ENCODE measurements at places on chromosomes 16 and 17.

DNA sequence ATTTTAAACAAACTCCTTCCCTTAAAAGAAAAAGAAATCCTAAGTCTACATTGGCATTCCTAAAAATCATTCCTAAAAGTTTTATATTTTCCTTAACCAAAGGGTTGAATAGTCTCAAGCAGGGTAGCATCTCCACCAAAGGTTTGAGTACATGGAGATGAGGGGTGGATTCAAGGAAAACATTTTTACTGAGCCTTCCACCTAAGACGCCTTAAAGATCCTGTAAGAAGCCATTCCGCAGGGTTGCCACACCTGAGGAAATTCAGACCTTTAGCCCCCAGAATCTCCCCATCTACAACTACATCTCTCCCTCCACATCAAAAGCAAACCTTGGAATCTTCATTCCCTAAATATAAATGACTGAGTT lies 7.7 kb upstream of the AKTIP start:
- H3K36me3 ChIP-seq = no peaks in the 10 kb centered on the region
- H3K27me3 ChIP-seq = no peaks in the 10 kb centered on the region
- no peak overlapping the region for H3K27ac ChIP-seq
- no peak for DNase-seq
- H3K4me3 ChIP-seq = no peak overlapping the region
- H3K4me1 ChIP-seq = peaks cover 3% of the 10 kb centered on the region

DNA sequence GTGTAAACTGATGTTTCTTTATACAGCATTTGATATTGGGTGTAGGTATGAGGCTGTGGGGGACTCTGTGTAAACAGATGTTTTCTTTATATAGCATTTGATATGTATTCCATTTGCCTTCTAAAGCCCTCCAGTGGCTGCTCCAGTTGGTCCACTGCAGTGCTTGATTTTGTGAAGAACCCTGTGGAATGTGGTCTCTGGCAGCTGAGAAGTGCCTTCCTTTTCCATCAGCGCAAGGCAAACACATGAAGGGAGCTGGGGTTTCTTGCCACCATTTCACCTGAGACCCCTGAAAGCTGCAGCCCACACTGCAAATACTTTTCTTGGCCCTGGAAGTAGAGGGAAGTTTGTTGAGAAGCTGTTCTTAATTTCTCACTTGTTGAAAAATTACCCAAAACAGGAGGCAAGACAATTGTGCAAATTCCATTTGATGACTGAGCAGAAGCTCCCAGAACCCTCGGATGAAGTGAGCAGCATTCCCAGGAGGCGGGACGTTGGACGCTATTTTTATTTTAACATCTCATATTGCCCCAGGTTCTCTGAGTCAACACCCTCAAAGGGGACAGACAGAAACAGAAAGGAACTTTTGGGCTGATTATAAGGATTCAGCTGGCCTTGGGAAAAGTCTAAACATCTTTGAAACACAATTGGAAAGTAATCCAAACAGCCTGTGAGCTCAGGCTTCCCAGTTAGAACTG lies 158.5 kb upstream of the RPH3AL start:
- H3K27me3 ChIP-seq = no peaks in the 10 kb centered on the region
- H3K4me3 ChIP-seq = no peak overlapping the region
- H3K4me1 ChIP-seq = no peaks in the 10 kb centered on the region
- H3K36me3 ChIP-seq = no peaks in the 10 kb centered on the region
- peak overlapping the region; percentile 27 for H3K27ac ChIP-seq

- H3K4me3 ChIP-seq = no peak overlapping the region
- no peak overlapping the region for H3K27ac ChIP-seq
- H3K4me1 ChIP-seq = peaks cover 11% of the 10 kb centered on the region
- no peaks in the 10 kb centered on the region for H3K36me3 ChIP-seq
- no peaks in the 10 kb centered on the region for H3K27me3 ChIP-seq
- DNase-seq = no peak
Observed at GRCh38 chr17:78327880-78328279, 32.0 kb downstream of the SOCS3 start.

- no peaks in the 10 kb centered on the region for H3K27me3 ChIP-seq
- no peak overlapping the region for H3K4me3 ChIP-seq
- peaks cover 28% of the 10 kb centered on the region for H3K4me1 ChIP-seq
Observed at GRCh38 chr17:65544672-65545071, 16.8 kb downstream of the AXIN2 start.

GRCh38 chr16:16149710-16150116 lies 73.6 kb downstream of the ABCC6 start:
- H3K27me3 ChIP-seq = no peaks in the 10 kb centered on the region
- H3K36me3 ChIP-seq = peaks cover 37% of the 10 kb centered on the region
- H3K4me1 ChIP-seq = no peaks in the 10 kb centered on the region
- no peak for DNase-seq
- H3K4me3 ChIP-seq = no peak overlapping the region
- peak overlapping the region; percentile 48 for H3K27ac ChIP-seq

GRCh38 chr17:75589919-75590303 lies 2.3 kb downstream of the MYO15B start:
- H3K27ac ChIP-seq = no peak overlapping the region
- H3K4me1 ChIP-seq = peaks cover 14% of the 10 kb centered on the region
- H3K36me3 ChIP-seq = no peaks in the 10 kb centered on the region
- no peaks in the 10 kb centered on the region for H3K27me3 ChIP-seq
- peak overlapping the region; percentile 68 for H3K4me3 ChIP-seq

- no peaks in the 10 kb centered on the region for H3K27me3 ChIP-seq
- peaks cover 76% of the 10 kb centered on the region for H3K36me3 ChIP-seq
- H3K4me1 ChIP-seq = no peaks in the 10 kb centered on the region
- no peak overlapping the region for H3K27ac ChIP-seq
- DNase-seq = no peak
Observed at GRCh38 chr16:84656649-84657048, 8.3 kb downstream of the KLHL36 start.

GRCh38 chr16:89052890-89053724 lies 40.5 kb upstream of the ACSF3 start:
- H3K27ac ChIP-seq = no peak overlapping the region
- peaks cover 16% of the 10 kb centered on the region for H3K27me3 ChIP-seq
- H3K4me1 ChIP-seq = no peaks in the 10 kb centered on the region
- no peak overlapping the region for H3K4me3 ChIP-seq
- H3K36me3 ChIP-seq = no peaks in the 10 kb centered on the region

DNA sequence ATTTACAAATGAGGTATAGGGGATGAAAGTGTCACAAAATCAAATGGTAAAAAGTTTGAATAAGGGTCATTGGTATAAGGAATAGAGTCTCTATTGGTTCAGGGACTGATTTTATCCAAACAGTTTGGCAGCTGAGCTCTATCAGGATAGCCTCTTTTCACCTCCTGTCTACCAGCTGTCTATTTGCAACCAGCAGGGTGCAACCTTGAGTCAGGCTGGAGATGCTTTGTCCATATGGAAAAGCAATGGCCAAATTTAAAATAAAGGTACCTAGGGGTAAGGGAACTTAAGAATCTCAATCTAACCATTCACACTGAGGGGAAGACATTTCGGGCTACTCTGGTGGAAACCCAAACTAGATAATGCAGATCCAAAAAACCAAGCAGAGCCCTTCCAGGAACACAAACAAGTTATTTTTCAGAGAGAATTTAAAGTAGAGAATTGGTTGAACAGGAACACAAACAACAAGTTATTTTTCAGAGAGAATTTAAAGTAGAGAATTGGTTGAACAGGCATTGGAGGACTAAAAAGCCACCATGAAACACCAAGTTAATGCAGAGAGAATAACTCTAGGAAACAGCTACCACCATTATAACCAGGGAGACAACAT lies 12.6 kb upstream of the CA10 start:
- H3K27me3 ChIP-seq = no peaks in the 10 kb centered on the region
- peak; percentile 19 for DNase-seq
- H3K4me1 ChIP-seq = no peaks in the 10 kb centered on the region
- H3K4me3 ChIP-seq = no peak overlapping the region

DNA sequence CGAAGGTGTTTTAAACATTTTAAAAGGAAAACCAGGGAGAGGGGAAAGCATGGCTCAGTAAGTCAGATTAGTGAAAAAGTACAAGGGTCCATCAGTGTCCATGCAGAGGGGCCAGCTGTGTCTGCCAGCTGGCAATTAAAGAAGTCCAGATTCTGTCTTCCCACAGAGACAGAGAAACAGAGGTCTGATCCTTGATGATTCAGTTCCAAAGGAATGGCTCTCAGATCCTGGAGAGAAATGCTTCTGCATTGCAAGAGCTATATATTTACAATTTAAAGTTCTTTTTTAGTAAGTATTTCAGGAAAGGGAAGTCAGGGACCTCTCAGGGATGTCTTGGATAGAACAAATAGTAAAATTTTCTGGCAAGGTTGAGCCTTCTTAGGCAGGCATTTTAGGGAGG lies 56.2 kb downstream of the HSD17B2 start:
- H3K4me3 ChIP-seq = no peak overlapping the region
- no peak for DNase-seq
- peaks cover 30% of the 10 kb centered on the region for H3K36me3 ChIP-seq
- no peak overlapping the region for H3K27ac ChIP-seq

- H3K36me3 ChIP-seq = no peaks in the 10 kb centered on the region
- H3K4me3 ChIP-seq = peak overlapping the region; percentile 38
- no peak for DNase-seq
- H3K4me1 ChIP-seq = peaks cover 36% of the 10 kb centered on the region
- no peaks in the 10 kb centered on the region for H3K27me3 ChIP-seq
Observed at GRCh38 chr17:78716814-78717393, 65.2 kb downstream of the CYTH1 start.

DNA sequence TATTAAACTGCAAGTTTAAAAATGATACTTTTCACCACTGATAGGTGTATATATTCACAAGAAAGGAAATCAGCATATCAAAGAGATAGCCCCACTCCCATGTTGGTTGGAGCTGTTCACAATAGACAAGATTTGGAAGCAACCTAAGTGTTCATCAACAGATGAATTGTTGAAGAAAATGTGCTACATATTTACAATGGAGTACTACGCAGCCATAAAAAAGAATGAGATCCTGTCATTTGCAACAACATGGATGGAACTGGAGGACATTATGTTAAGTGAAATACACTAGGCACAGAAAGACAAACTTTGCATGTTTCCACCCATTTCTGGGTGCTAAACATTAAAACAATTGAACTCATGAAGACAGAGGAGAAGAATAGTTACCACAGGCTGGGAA lies 278.9 kb upstream of the XYLT1 start:
- no peaks in the 10 kb centered on the region for H3K4me1 ChIP-seq
- no peak for DNase-seq
- peaks cover 8% of the 10 kb centered on the region for H3K27me3 ChIP-seq
- H3K36me3 ChIP-seq = no peaks in the 10 kb centered on the region

GRCh38 chr17:31524926-31525800 lies 133.7 kb downstream of the RAB11FIP4 start:
- H3K4me1 ChIP-seq = peaks cover 4% of the 10 kb centered on the region
- no peaks in the 10 kb centered on the region for H3K27me3 ChIP-seq
- peaks cover 75% of the 10 kb centered on the region for H3K36me3 ChIP-seq
- H3K27ac ChIP-seq = no peak overlapping the region
- DNase-seq = peak; percentile 38
- no peak overlapping the region for H3K4me3 ChIP-seq

GRCh38 chr16:86389566-86390328 lies 120.6 kb upstream of the FOXF1 start:
- H3K4me1 ChIP-seq = no peaks in the 10 kb centered on the region
- no peak for DNase-seq
- no peak overlapping the region for H3K4me3 ChIP-seq

DNA sequence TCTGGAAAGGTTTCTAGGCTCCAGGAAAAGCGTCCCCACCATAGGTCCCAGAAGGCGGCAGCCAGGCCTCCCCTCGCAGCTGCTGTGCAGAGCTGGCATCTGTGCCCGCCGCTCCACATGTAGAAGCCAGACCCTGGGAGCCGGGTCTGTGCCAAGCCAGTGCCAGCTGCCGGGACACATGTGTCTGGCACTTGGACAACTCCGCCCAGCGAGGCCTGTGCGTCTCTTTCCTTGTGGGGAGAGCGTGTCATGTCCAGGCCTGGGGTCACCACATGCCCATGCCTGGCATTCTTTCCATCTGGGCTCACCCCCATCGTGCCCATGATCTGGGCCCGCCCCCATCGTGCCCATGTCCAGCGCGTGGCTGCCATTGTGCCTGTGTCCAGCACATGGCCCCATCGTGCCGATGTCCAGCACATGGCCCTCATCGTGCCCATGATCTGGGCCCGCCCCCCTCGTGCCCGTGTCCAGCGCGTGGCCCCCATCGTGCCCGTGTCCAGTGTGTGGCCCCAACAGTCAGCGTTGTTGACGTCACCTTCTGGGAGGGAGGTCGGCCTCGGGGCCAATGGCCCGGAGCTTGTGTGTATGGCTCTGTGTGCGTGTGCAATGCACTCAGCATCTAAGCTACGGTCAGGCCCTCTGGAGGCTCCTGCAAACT lies 13.3 kb upstream of the ACSF3 start:
- peaks cover 1% of the 10 kb centered on the region for H3K27me3 ChIP-seq
- H3K27ac ChIP-seq = no peak overlapping the region
- H3K4me3 ChIP-seq = no peak overlapping the region
- no peaks in the 10 kb centered on the region for H3K36me3 ChIP-seq
- H3K4me1 ChIP-seq = no peaks in the 10 kb centered on the region

DNA sequence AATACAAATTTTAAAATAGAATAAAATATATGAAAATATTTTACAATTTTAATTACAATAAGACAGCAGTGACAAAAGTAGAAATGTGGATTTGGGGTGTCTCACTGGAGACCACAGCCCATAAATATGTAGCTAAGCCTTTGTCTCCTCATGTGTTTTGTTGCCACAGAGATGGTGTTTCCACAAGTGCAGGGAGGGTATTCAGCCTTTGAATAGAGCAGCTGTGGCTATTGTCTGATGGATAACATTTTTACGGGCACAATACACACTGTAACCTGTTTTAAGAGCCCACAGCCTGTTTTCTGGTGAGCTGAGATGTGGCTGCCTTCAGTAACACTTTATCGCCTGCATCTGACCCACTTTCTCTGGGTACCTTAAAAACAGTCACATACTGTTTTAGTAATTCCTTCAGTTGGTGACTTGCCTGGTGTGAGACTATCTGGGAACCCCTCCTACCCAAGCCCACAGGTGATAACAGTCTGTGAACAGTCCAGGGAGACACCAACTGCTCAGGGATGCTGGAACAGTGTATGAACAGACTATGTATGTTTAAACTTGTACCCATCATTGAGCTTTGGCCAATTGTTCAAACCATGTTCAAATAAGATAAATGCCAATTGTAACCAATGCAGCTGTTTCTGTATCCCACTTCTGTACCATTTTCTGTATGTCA lies 7.8 kb upstream of the AHSP start:
- no peaks in the 10 kb centered on the region for H3K27me3 ChIP-seq
- no peak overlapping the region for H3K4me3 ChIP-seq
- H3K27ac ChIP-seq = no peak overlapping the region
- no peaks in the 10 kb centered on the region for H3K4me1 ChIP-seq
- H3K36me3 ChIP-seq = no peaks in the 10 kb centered on the region
- no peak for DNase-seq

- H3K4me3 ChIP-seq = no peak overlapping the region
- H3K27ac ChIP-seq = no peak overlapping the region
- no peaks in the 10 kb centered on the region for H3K4me1 ChIP-seq
Observed at GRCh38 chr17:62804822-62805221, 3.3 kb downstream of the MARCHF10 start.

- no peak for DNase-seq
- H3K4me3 ChIP-seq = no peak overlapping the region
- H3K27ac ChIP-seq = no peak overlapping the region
- no peaks in the 10 kb centered on the region for H3K36me3 ChIP-seq
- peaks cover 3% of the 10 kb centered on the region for H3K4me1 ChIP-seq
Observed at GRCh38 chr17:76119409-76120371, 16.1 kb upstream of the EXOC7 start.

GRCh38 chr17:83136156-83136555 lies 56.7 kb downstream of the METRNL start:
- no peaks in the 10 kb centered on the region for H3K27me3 ChIP-seq
- DNase-seq = no peak
- H3K27ac ChIP-seq = no peak overlapping the region
- no peaks in the 10 kb centered on the region for H3K36me3 ChIP-seq
- H3K4me3 ChIP-seq = no peak overlapping the region

- H3K36me3 ChIP-seq = no peaks in the 10 kb centered on the region
- no peak for DNase-seq
- peaks cover 6% of the 10 kb centered on the region for H3K4me1 ChIP-seq
- H3K27ac ChIP-seq = no peak overlapping the region
- no peak overlapping the region for H3K4me3 ChIP-seq
- H3K27me3 ChIP-seq = no peaks in the 10 kb centered on the region
Observed at GRCh38 chr17:36687736-36688135, 86.4 kb downstream of the MRM1 start.

Measured in large intestine (tissue), 12 donors.